ENCODE measurements at places on chromosomes 5 and 9.

DNA sequence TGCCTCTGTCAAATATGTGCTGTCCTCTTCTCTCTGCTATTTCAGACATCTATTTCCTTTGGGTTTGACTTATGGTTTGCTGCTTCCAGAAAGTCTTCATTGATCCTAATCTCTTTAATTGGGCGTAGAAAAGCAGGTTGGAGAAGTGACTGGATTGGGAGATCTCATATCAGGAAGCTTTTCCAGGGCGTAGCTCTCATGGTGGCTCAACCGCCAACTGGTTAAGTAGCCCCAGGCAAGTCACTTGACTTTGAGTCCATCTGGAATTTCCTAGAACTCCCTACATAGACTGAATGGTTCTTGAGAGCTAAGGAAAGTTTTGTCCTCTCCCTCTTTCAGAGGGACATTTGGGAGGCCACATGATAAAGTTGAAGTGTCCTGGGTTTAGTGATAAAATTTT is 192.3 kb upstream of the GLRA1 start:
- no peak for DNase-seq

DNA sequence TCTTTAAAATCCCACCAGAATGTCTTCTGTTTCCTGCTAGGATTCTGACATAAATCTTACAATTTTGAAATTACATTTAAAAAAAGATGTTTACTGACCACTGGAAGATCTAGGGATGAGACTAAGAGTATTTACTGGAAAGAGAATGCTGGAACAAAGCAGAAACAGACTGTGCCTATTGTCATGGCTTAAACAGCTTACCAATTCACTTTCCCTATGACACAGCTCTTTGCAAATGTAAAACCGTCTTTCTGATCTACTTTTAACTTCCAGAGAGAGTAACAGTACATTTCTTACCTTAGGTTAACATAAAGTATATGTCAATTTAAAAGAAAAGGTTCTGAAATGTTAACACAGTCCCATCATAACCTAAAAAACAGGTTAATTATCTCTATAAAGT is 10.7 kb downstream of the GIN1 start:
- DNase-seq, result no peak

- DNase-seq, result no peak
These were observed 64.2 kb upstream of the SPTLC1 start for GRCh38 chr9:92179286-92180001.

GRCh38 chr5:115345344-115345743 is 48.9 kb upstream of the CCDC112 start:
- DNase-seq, result no peak

DNA sequence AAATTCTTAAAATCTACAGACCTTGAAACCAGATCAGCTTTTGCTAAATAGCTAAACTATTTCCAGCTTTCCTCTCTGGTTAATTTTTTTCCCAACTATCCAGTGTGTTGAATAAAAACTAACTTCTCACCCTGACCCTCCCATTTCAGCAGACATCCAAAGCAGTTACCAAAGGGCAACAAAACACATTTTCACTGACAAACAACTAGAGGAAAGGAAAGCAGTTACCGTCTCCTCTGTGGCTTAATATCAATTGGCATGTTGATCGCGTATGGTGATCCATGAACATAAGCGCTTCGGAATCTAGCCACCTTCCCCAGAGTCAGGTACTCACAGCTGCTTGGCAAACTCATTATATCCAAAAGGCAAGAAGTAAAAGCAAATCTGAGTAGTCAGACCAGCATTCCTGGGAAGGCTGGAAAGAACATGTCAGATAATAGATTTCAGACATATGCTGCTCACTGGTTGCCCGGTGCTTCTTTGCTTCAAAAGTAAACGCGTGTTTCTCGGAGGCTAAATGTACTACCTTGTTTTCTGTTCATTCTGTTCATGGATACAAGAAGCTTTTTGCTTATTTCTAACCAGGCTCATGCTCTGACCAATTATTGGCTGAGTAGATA is 463.4 kb downstream of the PDE4D start:
- DNase-seq, result no peak

DNA sequence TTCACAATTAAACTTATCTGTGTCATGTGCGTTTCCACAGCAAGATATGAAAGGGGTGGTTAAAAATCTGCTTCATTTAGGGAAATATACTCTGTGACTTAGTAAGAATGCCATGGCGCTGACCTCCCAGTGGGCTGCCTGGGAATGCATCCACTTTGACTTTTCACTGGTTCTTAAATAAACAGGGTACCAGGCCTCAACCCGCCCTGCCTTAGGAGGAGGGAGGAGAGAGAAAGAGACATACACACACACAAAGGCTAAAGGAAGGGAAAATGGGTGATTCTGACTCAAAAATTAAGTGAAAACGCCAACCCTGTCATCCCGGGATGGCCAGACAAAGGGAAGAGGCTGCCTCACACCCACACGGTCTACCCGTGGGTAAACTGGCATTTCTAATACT is 122.1 kb downstream of the EBF1 start:
- no peak for DNase-seq

GRCh38 chr5:167219298-167219697 is 1072.1 kb upstream of the WWC1 start:
- no peak for DNase-seq

DNA sequence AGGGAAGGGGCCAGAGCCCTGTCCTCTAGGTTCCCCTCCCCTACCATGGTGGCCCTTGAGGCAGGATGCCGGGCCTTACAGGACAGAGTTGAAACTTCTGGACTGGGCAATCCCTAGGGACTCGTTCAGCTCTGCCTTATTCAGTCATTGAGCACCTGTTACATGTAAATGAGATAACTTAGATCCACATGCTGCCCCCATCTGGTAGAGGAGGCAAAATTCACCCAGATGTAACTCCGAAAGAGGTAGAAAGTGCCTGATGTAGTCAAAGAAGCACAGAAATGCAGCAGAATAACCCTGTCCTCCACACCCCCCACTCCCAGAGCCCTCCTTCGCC is 1.5 kb downstream of the GGTA1 start:
- no peak for DNase-seq

GRCh38 chr9:136084063-136084944 is 10.8 kb downstream of the NACC2 start:
- DNase-seq, result no peak

DNA sequence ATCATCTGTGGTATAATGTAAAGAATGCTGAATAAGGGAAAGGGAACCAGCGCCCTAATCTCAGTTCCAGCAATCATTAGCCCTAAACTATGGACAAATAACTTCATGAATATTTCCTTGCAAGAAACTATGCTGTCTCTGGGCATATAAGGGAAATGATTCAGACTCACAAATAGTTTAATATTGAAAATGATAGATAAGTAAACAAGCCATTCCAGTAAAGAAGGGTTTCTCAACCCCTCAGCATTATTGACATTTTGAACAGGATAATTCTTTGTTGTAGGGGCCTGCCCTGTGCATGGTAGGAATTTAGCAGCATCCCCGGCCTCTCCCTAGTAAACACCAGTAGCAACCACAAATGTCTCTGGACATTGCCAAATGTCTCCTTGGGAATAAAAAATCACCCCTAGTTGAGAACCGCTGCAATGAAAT is 23.8 kb downstream of the C5 start:
- DNase-seq, result no peak

DNA sequence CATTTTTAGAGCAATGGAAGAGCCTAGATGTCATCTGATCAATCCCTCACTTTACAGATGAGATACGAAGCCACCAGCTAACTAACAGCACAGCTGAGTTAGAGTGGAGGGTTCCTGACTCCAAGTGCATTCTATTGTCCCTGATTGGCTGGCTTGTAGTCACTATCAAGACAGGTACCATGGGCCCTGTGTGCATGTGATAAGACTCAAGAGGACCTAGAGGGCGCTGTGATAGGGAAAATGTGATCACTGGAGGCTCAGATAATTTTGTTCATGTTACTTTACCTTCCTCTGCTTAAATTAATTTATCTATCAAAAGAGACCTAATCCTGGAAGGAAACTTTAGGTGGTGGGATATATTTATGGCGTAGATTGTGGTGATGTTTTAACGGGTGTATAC is 19.5 kb upstream of the SNAPC3 start:
- DNase-seq, result no peak

- no peak for DNase-seq
These were observed 3.1 kb downstream of the TOR1B start for GRCh38 chr9:129806061-129806460.

- no peak for DNase-seq
These were observed 7.8 kb upstream of the BOD1 start for GRCh38 chr5:173624282-173624681.

DNA sequence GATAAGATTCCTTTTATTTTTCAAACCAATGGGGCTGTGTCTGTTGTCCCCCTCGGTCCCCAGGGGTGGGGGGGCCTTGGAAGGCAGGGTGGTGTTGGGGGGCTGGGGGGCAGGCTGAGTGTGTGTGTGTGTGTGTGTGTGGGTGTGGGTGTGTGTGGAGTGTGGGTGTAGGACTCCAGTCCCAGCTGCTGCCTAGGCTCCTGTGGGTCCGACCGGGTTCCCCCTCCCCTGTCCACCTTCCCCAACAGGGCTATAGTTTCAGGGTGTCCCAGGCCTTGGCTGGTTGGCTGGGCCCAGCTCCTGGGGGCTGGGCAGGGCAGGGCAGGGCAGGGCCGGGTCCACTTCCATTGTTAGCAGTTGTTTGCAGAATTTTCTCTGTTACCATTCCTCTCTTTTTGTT is 2.1 kb upstream of the NFX1 start:
- DNase-seq, result no peak

DNA sequence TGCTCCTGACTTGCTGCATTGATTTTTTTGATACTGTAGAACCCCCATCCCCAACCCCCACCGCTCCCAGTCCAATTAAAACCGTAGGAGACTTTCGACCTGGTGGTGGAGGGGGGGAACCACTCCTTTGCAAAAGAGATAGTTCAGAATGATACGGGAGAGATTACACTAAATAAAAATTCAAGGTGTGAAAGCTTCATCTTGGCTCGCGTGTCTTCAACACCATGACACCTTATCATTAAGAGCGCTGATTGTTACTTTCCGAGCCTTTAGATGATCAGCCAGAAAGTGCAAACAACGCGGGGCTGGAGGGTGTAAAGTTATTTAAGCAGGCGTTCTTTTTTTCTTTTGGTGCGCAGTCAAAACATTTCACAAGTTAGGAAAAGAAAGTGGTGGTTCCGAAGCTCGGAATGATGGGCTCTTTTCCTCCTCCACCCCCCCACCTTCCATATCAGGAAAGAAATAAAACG is 1.3 kb upstream of the ZNF462 start:
- DNase-seq, result no peak

DNA sequence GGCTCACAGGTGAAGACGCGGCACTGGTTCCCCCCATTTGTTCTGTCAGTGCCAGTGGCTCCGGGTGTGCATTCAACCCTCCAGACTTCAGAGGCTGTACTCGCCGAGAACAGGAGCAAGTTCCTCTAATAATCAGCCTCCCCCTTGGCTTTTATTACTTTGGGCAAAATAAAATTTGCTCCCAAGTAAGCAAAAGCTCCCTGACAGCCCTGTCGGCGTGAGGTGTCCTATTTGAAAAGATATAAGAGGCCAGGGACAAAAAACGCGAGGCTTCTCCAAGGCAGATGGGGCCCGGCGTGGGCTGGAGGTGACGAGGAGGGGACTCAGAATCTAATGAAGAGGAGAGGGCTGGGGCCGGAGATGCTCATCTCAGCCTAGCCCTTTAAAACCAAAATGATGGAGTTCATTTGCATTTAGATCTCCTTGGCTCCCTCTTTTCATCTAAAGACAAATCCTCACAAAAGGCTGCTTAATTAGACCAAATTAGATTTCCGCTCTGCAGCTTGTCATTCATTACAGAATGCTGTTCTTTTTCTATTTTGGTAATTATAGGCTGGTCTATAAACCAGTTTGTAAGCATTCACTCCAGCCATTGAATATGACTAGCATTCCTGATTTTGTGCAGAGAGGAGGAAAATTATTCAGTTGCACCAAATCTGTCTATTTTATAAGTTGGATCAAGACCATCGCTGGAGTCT is 68.5 kb downstream of the CFAP77 start:
- no peak for DNase-seq

DNA sequence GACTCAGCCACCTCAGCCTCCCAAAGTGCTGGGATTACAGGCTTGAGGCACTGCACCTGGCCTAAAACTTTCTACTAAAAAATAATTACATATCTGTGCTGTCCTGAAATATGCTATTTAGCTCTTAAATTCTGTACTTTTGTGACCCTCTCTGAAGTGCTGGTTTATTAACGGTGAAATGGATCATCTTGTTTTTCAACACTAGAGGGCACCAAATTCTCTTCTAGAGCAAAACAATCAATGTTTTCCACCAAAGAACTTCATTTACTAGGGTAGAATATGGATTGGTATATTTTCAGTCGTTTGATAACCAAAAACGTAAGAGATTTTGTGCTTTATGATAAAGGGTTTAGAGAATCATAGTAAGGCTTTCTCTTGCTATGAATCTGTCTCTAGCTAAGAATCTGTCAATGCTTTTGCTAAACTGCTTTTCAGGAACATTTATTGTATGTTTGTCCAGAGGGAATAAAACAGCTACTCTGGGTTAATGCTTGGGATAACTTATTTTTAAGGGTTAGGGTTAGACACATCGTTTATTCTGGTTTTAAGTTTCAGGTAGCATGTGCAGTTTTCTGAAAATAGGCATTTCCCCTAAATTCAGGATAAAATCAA is 63.6 kb downstream of the RNF180 start:
- no peak for DNase-seq

- DNase-seq, result no peak
These were observed 200.4 kb downstream of the MAST4 start for GRCh38 chr5:66796305-66797292.

GRCh38 chr9:136691316-136692184 is 4.3 kb upstream of the AGPAT2 start:
- no peak for DNase-seq

DNA sequence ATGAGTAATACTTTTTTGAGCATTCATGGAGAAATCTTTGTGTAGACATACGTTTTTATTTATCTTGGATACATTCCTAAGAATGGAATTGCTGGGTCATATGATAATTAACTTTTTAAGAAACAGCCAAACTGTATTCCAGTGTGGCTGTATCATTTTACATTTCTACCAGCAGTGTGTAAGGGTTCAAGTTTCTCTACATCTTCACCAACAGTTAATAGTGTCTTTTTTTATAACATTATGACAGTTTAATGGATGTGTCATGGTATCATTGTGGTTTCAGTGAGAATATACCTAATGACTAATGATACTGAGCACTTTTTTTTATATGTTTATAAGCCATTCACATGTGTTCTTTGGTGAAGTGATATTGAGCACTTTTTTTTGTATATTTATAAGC is 52.4 kb downstream of the NIPBL start:
- no peak for DNase-seq

- DNase-seq, result no peak
These were observed 112.4 kb downstream of the MEF2C start for GRCh38 chr5:88770276-88771257.

- no peak for DNase-seq
These were observed 11.0 kb downstream of the SLC44A1 start for GRCh38 chr9:105255421-105255820.

DNA sequence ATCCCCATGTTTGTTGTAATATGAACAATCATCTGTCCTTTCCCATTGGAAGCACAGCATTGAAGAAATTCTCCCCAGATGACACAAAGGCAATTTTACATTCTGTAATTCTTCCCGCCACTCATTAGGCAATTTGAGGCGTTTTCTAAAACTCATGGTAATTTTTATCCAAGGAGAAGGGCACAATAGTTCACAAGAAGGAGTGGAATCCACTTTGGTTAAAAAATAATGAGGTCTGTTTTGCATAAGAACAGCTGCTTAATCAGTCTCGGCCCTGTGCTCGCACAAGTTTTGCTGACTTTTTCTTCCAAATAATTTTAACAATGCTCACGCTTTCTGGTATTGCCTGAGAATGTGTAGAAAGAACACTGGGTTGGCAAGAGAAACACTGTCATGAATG is 94.0 kb downstream of the CAVIN4 start:
- DNase-seq, result no peak

- DNase-seq, result no peak
These were observed 103.1 kb upstream of the SLC44A1 start for GRCh38 chr9:105141146-105141975.

All from activated CD4-positive, CD25-positive, alpha-beta regulatory T cell (primary cell).